ENCODE measurements at places on chromosomes 1 and 21.

DNA sequence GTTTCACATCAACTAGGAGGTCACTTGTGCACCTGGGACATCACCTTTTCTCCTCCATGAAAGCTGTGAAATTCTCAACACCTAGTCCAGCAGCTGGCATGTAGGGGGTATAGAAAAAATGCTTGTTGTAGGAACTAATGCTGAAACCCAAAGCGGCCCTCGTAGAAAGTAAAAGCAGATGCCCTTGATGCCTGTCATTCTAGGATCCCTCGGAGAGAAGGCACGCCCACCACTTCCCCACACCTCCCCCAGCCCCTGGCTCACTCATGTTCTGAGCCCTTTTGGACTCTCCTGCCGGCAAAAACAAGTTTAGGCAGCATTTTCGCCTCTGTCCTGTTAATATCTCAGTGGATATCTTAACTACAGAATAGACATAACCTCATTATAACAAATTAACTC lies 36.5 kb downstream of the RIPK4 start:
- DNase-seq = no peak

DNA sequence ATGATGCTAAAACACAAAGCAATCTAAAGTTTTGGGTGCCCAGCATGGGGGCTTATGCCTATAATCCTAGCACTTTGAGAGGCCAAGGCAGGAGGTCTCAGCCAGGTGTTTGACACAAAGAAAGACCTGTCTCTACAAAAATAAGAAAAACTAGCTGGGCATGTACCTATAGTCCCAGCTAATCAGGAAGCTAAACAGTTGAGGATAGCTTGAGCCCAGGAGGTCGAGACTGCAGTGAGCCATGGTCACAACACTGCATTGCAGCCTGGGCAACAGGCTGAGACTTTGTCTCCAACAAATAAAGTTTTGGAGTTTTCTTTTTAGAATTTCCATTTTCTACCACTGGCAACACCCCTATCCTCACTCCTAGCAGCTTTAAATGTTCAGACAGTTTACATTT lies 55.1 kb upstream of the GUCA2A start:
- no peak for DNase-seq

GRCh38 chr1:14118691-14119485 lies 418.9 kb downstream of the PRDM2 start:
- DNase-seq = no peak

GRCh38 chr1:198160222-198160621 lies 3.4 kb downstream of the NEK7 start:
- DNase-seq = no peak

DNA sequence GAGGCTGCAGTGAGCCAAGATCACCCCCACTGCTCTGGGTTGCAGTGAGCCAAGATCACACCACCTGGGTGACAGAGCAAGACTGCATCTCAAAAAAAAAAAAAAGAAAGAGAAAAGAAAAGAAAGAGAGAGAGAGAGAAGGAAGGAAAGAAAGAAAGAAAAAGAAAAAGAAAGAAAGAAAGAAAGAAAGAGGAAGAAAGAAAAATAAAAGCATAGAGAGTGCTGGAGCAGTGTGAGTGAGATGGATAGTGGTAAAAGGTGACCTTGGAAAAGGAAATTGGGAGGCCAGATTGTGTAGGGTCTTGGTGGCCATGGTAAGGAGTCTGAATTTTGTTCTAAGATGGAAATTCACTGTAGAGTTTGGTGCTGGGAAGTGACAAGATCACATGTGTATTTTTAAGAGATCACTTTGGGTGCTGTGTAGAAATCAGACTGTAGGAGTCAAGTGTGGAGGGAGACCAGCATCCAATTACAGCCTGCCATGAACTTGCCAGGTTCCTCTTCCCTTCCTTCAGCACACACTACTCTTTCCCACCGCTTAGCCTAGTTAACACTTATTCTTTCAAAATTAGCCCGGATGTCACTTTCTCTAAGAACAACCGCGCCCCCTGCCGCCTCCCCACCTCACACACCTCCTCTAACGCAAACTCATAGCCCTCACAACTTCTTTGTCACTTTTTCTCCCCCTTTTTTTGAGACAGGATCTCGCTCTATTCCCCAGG lies 17.9 kb downstream of the MTX1 start:
- DNase-seq = no peak

GRCh38 chr1:116266864-116267212 lies 106.2 kb upstream of the ATP1A1 start:
- DNase-seq = no peak

All from stimulated activated CD4-positive, alpha-beta T cell treated with anti-CD3 and anti-CD28 coated beads, Interleukin-1b, Interleukin-23, amount 100 ng/mL, for 24 hours (primary cell).